Kasumi-1 (cell line): ENCODE measurements at places on chromosomes 13 and 19.

DNA sequence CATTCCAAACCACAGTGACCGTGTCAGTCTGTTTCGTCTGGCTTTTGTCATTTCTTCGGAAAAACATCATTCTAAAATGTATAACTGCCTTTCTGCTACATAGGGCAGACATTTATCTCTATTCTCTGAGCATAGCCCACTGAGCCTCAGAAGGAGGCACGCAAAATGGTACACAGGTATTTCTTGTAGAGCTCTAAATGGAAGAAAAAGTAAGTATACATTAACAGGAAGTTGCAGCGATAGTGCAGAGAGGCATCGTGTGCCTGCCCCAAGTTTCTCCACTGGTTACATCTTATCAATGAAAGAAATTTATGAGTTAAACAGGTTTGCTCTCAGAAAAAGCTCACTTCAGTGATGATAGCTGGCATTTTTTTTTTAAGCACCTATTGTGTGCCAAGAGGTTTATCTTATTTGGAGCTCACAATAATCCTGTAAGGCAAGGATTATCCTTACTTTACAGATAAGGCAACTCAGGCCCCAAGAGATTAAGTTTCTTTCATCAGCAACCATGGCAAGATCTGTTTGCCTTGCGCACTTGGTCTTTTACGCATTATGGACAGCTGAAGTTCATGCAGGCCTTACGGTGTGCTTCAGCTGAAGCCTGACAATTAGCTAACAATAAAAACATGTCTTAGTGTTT is 1.2 kb upstream of the RCBTB2 start:
- peak; percentile 31 for DNase-seq

- no peak for DNase-seq
Observed at GRCh38 chr19:21587117-21587461, 81.7 kb downstream of the ZNF429 start.

DNA sequence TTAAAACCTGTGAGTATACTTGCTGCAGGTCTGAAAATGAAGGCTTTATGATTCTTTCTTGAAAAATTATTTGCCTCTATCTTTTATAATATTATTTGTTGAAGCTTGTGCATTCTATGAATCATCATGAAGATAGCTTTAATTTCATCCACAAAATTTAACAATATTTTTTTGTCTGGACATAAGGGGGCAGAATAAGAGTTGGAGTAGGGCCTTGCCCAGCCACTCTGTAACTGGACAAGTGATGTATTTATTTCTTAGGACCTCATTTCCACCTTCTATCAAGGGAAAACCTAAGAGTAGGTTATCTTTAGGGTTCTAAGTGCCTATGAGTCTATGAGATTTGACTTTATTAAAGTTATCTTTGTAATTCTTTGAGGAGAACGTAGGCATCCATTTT is 49.9 kb downstream of the N4BP2L1 start:
- no peak for DNase-seq

DNA sequence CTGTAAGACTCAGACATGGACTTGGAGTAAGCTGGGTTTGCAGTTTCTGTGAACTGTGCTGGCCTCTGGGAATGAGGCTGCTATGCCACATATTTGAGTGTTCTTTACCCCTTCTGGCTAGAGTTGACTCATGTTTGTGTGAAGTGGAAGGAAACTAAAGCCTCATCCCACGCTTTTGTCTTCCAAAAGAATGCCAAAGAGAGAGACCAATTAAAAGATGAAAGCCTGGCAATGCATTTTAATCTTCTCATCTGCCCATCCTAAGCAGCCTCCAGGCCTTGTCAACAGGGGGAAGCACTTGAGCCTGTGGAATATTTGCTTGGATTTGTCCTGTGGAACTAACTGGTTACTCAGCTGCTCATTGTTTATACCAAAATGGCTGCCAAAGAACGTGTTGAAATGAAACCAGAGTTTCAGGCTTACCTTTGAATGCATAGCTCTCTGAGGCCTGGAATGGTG is 49.1 kb downstream of the LMO7 start:
- no peak for DNase-seq

DNA sequence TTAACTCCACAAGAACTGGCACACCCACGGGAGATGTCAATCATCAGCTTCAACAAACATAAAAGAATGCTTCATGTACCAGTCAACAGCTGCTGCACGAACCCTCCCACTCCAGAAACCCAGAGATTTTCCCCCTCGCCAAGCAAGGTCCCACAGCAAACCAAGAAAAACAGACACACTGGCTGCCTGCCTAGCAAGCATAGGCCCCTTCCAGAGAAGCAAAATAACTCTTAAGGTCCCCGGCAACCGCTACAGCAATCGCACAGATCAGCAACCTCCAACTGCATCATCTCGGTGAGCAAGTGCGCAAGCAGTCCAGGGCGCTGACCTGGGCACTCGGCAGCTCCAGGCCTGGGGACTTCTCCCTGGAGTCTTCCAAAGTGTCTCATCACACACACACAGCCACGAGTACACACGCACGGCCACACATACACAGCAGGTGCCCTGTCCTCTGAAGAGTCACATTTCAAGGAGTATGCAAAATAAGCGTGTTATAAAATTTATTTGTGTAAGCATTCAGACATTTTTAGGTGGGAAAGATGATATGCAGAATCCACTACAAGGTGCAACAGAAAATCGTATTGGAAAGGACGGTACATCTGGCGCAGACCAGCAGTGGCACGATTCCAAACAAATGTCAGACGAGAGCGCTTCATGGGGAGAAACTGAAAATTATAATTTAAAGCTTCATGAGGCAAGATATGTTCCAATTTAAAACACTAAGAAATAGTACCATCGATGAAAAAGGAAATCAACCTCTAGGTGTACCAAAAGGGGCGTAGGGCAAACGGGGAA is 125.0 kb downstream of the STK24 start:
- DNase-seq: no peak

DNA sequence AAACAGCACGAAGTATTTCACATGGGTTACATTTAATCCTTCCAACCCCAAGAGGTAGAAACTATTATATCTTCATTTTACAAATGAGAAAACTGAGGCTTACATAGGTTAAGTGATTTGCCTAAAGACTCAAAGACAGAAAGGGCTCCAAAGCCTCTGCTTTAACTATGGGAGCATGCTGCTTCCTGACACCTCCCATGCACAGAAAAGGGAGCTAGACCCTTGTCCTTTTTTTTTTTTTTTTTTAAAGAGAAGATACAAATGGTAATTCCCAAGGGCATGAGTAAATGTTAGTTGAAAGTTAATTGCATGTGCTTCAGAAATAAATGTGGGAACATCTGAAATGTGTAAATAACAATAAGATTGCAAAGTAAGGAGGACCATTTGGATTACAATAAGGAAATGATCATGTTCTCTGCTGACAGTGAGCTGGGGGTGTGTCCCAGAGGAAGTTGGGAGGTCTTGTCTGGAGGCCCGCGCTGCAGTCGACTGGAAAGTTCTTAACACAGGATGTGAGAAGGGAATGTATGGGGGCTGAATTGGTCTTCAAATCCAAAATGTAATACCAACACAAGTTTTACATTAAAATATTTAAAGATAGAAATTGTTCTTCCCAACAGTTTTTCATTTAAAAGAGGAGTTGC is 500.3 kb downstream of the KLF12 start:
- no peak for DNase-seq

DNA sequence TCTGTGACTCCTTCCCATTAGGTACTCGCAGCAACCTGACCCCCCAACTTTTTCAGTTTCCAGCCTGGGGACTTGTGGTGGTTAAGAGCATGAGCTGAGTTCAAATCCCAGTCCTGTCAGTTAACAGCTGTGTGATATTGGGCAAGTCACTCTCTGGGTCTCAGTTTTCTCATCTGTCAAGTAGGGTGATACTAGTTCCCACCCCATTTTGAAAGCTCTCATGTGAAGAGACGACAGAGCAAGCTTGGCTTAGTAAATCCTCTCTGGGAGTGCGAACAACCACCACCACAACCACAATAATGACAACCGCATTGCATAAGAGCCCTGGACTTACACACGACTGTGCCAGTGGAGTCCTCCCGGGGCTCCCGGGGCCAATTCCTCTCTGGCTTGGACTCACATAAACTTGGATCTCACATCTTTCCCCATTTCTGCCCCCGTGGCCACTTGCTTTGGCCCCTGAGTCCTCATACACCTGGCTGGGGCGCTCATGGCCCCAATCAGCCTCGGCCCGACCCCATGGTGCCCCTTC is 454 bp downstream of the BLVRB start:
- peak; percentile 18 for DNase-seq

DNA sequence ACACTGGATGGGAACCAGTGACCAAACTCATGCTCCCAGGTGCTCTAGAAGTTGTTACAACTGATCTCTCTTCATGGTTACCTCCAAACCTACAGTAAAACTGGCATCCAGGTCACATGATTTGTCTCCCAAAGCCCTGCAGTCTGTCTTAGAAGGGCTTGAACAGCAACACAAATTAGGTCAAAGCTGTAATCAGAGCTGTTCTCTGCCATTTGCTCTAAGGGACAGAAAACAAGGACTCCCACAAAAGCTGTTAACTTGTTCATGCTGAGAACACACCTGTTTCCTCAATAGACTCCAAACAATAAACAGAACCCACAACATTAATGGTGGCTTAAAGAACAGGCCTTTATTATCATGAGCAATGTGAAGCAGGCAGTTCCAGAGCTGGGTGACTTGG is 8.0 kb downstream of the ZNF671 start:
- DNase-seq: no peak

- DNase-seq: no peak
Observed at GRCh38 chr19:6164906-6165531, 29.6 kb downstream of the ACSBG2 start.

DNA sequence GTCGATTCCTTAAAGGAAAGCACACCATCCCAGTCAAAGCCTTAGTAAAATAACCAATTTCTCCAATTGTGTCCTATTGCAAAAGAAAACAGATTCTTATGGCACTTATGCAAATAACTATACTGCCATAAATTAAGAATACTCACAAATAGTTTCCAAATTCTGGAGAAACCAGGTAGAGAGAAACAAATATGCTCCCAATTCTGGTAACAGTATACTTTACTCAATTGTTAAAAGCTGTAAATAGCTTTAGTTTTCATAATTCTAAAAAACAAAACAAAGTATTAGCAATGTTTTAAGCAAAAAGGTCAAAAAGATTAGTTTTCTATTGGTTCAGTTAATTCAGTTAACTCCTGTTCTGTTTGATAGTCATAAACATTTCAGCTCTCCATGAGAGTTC is 18.2 kb upstream of the UBAC2 start:
- no peak for DNase-seq

DNA sequence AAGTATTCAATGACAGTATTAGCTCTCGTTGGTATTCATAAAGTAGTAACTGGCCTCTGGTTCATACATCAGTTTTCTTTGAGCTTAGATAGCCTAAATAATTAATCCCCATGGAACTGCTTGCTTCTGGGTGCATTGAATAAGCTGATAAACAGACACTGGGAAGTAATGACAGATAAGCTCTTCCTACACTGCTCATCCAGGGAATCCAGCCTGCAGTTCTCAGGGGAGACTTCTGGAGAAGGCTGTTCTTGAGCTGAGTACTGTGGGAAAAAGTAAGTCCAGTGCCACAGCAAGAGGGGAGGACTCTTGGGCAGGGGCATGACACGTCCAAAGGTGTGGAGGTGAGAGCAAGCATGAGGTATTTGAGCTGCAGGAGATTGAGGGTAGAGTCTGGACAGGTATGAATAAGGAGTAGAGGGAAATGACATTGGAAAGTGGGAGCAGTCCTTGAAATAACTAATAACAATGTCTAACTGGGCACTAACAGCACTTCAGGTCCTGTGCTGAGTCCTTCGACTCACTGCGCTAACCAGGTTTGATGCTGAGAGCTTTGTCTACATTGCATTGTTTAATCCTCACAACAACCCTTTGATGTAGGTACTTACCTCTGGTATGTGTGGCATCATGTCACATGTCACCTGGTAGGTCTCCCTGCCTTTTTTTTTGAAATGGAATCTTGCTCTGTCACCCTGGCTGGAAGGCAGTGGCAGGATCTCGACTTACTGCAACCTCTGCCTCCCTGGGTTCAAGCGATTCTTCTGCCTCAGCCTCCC is 7.2 kb downstream of the GARRE1 start:
- no peak for DNase-seq

DNA sequence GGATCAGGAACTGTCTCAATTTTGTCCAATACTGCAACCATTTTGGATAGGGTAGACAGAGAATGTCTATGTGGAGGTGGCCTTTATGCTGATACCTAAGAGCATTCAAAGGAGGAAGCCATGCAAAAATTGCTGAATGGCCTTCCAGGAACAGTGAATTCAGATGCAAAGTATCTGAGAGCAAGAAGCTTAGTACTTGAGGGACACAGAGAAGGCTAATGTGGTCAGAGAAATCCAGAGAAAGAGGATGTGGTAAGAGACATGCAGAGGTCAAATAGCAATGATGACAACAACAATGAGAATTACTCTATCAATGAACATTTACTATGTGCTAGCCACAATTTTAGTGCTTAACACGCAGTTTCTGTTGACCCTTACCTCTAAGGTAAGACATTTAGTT is 785.6 kb upstream of the KLHL1 start:
- peak; percentile 56 for DNase-seq

DNA sequence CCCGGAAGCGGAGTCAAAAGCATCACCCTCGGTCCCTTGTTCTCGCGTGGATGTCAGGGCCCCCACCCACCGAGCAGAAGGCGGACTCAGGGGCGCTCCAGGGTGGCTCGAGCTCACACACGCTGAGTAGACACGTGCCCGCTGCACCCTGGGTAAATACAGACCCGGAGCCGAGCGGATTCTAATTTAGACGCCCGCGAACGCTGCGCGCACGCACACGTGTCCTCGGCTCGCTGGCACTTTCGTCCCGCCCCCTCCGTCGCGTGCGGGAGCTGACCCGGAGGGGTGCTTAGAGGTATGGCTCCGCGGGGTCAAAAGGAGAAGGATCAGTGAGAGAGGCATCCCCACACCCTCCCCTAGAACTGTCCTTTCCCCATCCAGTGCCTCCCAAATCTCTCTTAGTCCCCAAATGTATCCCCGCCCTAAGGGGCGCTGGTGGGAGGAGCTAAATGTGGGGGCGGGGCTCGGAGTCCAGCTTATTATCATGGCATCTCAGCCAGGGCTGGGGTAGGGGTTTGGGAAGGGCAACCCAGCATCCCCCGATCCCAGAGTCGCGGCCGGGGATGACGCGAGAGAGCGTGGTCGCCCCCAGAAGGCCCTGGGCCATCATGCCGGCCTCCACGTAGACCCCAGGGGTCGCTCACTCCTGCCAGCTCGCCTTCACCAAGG is 451 bp upstream of the ICAM5 start:
- peak; percentile 89 for DNase-seq
